ENCODE measurements at places on chromosomes 1 and 21.

- no peak for DNase-seq
Observed at GRCh38 chr1:24484199-24484598, 18.4 kb upstream of the RCAN3 start.

- no peak for DNase-seq
Observed at GRCh38 chr1:95035536-95035935, 37.2 kb downstream of the ALG14 start.

DNA sequence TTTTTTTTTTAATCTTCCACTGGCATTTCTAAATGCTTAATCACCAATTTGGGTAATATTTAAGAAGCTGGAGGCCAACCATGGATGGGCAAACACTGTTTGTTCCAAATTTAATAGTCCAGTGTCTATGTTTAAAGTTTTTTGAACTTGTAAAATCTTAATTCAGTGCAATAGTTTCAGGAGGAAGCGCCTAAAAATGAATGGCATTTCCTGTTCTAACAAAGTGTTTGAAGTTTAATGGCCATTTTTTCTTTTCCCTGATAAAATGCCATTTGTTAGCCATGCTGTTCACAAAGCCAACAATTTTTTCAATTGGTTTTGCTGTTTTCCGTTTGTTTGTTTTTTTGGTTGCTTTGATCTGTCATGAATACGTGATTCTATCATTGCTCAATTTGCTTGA, 552.1 kb downstream of the LMO4 start:
- no peak for DNase-seq

GRCh38 chr1:3431266-3431665, 23.2 kb upstream of the ARHGEF16 start:
- no peak for DNase-seq

GRCh38 chr1:100927276-100927675, 31.4 kb downstream of the SLC30A7 start:
- no peak for DNase-seq

- no peak for DNase-seq
Observed at GRCh38 chr1:171286032-171286705, 27.8 kb upstream of the FMO4 start.

DNA sequence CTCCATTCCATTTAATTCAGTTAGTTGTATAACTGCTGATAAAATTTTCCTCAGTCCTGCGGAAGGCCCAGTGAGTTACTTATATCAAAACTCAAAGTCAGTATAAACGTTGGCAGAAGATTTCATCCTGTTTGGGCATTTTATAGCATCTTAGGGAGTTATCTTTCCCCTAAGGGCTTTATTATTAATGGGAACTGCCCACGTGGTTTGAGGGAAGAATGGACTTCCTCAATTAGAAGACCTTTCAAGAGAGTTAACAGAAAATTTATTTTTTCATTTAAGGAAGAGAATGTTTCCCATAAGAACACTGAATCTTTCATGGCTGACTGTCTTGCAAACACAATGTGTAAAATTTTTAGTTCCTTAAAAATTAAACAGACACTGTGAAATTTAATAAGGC, 400.1 kb downstream of the NEGR1 start:
- DNase-seq = no peak

GRCh38 chr21:32816261-32816660, 44.7 kb upstream of the PAXBP1 start:
- no peak for DNase-seq

- DNase-seq = no peak
Observed at GRCh38 chr1:110019770-110020169, 14.7 kb upstream of the STRIP1 start.

- no peak for DNase-seq
Observed at GRCh38 chr1:2506007-2506860, 20.2 kb downstream of the PANK4 start.

- no peak for DNase-seq
Observed at GRCh38 chr1:57124170-57124569, 158.4 kb upstream of the C8B start.

Measured in Caki2 (cell line).